Stimulated activated CD4-positive, alpha-beta T cell treated with anti-CD3 and anti-CD28 coated beads, Interleukin-1b, Interleukin-23, amount 100 ng/mL, for 1 hour (primary cell): ENCODE measurements at places on chromosomes 13 and 19.

DNA sequence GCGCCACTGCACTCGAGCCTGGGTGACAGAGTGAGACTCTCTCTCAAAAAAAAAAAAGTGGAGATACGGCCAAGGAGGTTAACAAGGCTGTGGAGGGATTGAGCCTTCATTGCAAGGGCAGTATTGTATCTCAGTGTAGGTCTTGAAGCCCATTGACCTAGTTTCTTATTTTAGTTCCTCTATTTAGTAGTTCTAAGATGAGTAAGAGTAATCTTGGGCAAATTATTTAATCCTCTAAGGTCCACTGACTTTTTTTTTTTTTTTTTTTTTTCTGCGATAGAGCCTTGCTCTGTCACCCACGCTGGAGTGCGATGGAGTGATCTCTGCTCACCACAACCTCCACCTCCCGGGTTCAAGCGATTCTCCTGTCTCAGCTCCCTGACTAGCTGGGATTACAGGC lies 14.3 kb upstream of the ILF3 start:
- DNase-seq = no peak

- DNase-seq = no peak
Observed at GRCh38 chr13:80173224-80173623, 167.7 kb downstream of the SPRY2 start.

- DNase-seq = no peak
Observed at GRCh38 chr13:110249326-110249725, 57.6 kb downstream of the COL4A1 start.

GRCh38 chr13:95603887-95604555 lies 40.5 kb downstream of the DZIP1 start:
- DNase-seq = no peak

DNA sequence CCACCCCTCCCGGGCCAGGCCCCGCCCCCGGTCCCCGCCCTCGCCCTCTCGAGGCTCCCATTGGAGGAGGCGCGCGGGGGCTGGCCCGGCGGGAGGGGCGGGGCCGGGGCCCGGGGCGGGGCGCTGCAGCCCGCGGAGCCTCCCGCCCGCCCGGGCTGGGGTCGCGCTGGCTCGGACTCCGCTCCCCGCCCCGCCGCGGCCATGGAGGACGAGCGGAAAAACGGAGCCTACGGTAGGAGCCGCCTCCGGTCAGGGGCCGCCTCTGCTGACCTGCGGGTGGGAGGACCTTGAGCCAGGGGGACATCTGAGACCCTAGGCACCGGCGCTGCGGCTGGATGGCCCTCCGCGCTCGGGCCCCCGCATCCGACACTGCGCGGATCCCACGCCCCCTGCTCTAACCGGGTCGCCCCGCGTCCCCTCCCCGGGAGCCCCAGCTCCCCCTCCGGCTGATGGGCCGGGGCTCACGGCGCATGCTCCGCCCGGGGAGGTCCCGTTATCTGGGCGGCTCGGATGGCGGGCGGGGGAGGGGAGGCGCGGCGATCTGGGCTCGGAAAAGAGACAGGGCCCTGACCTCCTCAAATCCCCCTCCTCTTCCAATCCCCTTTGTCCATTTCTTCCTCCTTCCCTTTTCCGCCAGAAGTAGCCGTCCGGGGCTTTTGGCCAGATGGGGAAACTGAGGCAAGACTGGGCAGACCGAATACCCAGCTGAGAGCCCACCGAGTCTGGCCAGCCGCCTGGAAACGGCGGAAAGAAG lies 15.4 kb upstream of the AP1M2 start:
- peak; percentile 82 for DNase-seq

- DNase-seq = no peak
Observed at GRCh38 chr19:9828551-9829063, 889 bp downstream of the UBL5 start.

- no peak for DNase-seq
Observed at GRCh38 chr19:15828121-15828610, 12.7 kb upstream of the OR10H1 start.

DNA sequence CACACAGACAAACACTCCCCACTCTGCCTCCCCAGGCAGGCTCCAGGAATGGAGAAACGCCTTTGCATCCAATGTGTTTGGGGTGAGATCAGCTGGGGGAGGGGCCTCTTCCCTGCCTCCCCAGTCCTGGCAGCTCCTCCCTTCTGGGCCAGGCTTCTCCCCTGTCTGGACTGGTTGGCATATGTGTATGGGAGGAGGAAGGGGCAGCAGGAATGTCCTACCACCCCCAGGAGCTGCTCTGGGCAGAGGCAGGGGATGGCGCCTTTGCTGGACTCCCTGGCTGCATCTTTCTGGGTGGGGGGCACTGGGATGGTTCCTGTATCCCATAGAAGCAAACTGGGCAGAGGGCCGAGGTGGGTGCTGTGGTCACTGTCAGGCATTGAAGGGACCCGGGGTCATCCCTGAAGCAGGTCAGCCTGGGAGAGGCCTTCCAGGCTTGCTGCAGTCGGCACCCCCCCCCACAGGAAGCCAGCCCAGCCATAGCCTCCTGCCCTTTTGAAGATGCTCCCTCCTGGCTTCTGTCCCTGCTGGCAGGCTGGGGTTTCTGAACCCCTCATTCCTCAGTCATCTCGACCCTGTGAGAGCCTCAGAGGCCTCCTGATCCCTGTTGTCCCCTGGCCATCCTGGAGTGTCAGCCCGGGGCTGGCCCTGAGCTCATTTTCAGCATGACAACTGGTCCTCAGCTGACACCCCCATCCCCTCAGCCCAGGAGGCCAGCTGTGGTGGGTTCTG lies 21.2 kb upstream of the SLC7A10 start:
- no peak for DNase-seq

DNA sequence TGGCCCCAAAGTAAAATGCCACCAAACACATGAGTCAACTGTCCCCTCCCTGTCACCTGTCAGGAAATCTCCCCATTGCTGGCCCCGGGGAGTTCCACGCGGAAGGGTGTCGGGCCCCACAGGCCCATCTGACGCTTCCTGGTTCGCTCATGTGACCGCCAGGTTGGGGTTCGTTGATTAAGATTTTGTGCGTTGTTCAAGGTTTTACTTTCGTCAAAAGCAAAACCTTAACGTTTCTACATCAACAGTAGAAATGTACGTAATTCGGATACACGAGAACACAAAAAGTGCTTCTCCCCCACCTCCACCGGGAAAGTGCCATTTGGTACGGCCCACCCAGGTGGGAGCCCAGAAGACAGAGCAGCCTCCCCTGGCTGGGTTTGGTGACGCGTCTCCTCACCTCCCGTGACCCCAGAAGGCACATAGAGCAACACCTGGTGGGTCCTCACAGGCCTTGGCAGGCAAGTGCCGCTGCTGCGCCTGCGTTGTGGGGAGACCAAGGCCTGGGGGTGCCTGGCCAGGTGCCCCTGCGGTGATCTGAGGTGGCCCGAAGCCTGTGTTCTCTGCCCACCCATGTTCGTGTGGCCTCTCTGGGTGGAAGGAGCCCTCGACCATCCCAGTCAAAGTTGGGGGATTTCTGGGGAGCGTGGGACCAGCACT lies 161.6 kb downstream of the KDM4B start:
- DNase-seq = no peak
